Stimulated activated CD4-positive, alpha-beta T cell treated with anti-CD3 and anti-CD28 coated beads, Interleukin-1b, Interleukin-23, amount 100 ng/mL, for 4 hours (primary cell): ENCODE measurements at places on chromosomes 1 and 21.

DNA sequence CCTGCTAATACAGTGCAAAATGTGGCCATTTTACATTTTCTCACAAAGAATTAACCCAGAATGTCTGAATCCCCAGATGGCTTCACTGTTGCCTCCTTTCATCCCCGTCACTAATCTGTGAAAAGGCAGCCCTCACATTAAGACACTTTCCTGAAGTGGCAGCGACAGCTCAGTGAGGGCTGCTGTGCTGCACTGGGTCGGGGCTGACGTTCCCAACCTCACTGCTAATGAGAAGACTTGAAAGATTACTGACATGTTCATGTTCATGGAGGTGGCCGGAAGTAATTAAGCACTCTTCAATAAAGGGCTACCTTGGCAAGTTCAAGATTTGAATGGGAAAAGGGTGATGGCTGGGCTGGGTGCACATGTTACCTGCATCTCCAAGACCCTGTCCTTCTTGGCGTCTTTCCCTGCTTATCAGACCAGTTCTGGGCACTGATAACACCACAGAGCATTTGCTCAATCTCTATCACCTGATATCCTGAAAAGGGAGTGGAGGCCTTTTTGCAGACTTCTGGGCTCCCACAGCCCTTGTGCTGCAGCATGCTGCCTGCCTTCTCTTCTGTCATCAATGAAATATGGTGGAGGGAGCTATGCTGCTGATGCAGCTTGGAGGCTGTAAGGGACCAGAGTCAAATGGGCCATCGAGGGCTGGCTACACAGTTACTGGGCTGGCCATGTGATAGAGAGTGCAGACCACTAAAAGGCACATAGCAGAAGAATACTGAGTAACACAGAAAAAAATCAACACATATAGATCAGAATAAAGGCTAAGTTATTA is 383.5 kb downstream of the PCP4 start:
- no peak for DNase-seq

DNA sequence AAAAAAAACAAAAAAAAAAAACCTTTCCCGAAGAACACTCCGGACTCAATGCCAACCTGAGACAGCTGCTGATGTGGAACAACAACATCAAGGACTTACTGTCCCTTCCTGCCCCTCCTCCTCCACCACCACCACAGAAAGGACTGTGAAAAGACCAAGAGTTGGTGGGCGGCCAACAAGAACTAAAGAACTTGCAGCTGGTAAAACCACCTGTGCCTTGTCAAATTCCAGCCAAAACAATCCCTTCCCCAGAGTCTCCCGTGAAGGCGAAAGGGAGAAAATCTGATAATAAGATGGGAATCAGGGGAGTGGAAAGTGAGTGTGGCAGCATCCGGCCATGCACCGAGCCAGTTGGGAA is 88.9 kb downstream of the PROX1 start:
- DNase-seq: no peak

DNA sequence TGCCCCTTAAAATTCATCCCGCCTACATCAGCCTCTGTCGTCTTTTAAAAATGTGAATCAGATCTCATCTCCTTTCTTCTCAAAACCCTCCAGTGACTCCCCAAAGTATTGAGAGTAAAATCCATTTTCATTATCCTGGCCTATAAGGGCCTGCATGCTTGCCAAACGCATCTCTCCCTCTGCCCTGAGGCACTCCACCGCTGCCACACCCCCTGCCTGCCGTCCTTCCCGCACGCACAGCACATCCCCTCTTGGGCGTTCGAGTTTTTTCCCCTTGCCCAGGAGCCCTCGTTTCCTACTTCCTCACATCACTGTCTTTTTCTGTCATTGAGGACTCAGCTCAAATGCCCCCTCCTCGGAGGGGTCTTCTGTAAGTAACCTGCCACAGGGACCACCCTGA is 53.3 kb upstream of the MTR start:
- no peak for DNase-seq

DNA sequence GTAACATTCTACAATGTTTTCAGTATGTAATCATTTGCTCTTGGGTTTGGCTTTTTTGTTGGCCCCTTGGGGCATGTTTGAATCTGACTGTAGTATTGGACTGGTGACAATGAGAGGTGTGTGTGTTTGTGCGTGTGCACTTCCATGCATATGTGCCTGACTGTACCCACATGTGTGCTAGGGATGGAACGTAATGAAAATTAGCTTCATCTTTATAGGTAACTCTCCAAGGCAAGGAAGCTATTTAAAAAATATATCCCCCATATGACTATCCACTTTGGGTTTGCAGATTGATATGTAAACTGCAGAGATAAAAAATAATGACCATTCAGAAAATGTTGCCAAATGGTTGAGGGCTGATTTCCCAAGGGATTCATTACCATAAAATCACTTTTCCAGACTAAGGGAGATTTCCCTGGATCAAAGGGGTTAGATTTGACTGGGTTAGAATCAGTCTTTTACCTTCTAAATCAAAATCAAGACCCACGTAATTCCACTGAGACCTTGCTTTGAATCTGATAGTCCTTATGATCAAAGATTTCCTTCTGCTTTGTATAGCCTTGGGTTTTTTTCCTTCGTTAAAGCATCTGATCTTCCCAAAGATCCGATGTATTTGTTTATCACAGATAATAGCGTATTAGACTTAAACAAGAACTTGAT is 189.7 kb downstream of the CENPF start:
- DNase-seq: no peak

GRCh38 chr1:35854989-35855700 is 27.9 kb upstream of the AGO1 start:
- no peak for DNase-seq

- no peak for DNase-seq
Observed at GRCh38 chr1:237012788-237013383, 8.6 kb upstream of the MT1HL1 start.

DNA sequence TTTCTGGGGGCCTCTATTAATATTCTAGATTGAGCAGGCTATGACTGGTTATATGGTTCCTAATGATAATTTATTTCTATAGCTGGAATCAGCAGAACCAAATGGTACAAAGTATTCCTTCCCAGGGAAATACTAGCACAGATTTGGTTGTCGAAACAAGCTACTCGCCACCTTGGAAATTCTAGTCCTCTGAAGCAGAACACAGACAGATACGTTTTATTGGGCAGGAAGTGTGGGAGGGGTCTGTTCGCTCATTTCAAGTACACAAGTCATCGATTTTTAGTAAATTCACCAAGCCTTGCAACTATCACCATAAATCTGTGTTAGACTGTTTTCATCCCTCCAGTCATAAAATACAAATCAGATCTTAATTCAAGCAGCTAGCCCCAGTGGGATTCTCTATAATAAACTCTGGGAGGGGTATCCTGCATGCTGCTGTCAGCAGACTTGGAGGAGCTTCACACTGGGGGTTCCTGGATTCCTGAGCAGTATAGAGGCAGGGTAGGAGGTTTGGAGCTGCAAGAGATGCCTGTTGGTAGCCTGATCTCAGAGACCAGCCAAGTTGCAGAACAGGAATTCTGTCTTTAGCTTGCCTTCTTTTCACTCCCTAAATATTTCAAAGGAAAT is 9.8 kb upstream of the GPR137B start:
- no peak for DNase-seq

GRCh38 chr1:247184254-247184653 is 12.4 kb upstream of the ZNF124 start:
- no peak for DNase-seq

- no peak for DNase-seq
Observed at GRCh38 chr1:163401211-163401610, 79.5 kb downstream of the NUF2 start.

DNA sequence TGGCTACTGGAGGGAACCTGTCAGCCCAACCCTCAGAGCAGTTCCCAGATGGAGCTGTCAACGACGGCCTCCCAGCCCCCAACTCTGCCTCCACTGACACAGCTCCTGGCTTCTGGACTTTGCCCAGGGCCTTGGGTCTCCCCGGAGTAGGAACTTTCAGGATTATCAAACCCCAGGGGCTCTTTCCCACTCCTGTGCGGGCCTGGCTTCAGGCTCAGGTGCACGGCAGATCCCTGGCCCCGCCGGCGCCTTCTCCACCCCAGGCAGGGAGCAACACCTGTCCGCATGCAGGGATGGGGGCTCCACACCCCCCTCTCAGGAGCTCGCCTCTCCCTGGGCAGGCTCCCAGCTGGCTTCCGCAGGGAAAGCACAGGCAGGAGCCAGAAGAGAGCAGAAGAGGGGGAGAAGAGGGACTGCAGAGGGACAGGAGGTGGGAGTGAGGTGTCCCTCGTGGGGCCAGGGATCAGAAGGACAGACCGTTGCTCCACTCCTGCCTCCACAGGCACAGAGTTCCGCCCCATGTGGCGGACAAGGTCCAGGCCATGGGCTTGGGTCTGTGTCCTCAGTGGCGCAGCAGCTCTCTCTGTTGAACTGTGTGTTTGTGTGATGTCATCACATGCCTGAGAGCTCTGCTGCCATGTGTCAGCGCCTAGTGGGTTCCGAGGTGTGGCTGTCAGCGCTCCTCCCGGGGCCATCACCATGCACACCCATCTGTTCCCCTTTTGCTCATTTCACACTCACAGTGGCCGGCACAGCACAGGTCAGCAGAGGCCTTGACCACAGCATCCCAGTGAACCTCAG is 107.7 kb downstream of the PDE9A start:
- no peak for DNase-seq

GRCh38 chr1:145720556-145720877 is 1.2 kb downstream of the CD160 start:
- no peak for DNase-seq

DNA sequence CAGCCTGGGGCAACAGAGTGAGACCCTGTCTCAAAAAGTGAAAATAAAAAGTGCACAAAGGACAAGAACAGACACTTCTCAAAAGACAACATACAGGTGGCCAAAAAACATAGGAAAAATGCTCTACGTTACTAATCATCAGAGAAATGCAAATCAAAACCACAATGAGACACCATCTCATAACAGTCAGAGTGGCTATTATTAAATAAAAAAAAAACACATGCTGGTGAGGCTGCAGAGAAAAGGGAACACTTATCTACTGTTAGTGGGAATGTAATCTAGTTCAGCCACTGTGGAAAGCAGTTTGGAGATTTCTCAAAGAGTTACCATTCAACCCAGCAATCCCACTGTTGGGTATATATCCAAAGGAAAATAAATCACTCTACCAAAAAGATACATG is 173.2 kb downstream of the SMYD3 start:
- DNase-seq: no peak

GRCh38 chr1:157925419-157926166 is 67.9 kb upstream of the KIRREL1 start:
- DNase-seq: no peak

DNA sequence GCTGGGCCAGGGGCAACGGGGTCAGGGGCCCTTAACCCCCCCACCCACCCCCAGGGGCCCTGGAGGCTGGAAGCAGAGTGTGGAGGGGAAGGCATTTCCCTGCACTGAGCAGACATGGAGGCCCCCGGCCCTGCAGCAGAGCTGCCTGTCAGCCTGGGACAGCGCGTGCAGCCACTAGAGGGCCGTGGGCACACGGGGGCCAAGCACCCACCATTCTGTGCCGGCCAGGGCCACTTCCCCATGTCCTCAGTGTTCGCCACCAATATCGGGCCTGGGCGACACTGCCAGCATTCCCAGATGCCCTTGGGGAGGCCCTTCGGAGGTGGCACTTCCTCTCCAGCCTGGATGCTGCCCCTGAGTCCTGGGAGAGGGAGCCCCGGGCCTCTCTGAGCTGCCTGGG is 23.2 kb upstream of the ARHGEF16 start:
- no peak for DNase-seq

GRCh38 chr21:45748593-45748992 is 105.1 kb downstream of the PCBP3 start:
- no peak for DNase-seq

DNA sequence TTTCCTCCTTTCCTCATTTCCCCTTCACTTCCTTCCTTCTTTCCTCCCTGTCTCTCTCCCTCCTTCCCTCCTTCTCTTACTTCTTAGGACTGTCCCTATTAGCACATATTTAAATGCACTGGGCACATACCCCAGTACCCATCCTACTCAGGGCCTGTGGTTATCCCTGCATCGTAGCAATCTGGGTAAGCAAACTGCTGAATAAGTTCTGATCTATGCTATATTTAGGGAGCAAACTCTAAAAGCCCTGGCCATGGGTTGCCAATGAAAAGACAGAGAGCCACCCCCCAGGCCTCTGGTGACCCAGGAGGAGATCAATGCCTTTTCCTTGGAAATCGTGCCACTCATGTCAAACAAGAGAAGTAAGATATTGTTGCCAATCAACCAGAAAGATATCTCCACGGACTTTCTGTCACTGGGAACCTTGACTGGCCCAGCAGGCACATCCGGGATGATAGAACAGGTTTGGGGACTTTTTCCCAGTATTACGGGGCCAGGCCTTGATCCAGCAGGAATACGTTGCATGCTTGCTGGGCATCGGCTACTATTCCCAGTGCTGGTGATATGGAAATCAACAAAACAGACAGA is 5.4 kb downstream of the FAM3B start:
- no peak for DNase-seq

- DNase-seq: no peak
Observed at GRCh38 chr1:10502206-10502605, 27.5 kb downstream of the PEX14 start.

GRCh38 chr1:44591381-44591780 is 82.9 kb downstream of the TMEM53 start:
- DNase-seq: no peak

GRCh38 chr21:15682186-15682895 is 47.4 kb upstream of the USP25 start:
- DNase-seq: no peak

- no peak for DNase-seq
Observed at GRCh38 chr1:39646232-39647081, 7.0 kb upstream of the HEYL start.

- no peak for DNase-seq
Observed at GRCh38 chr1:174191349-174191862, 32.1 kb downstream of the RABGAP1L start.

- DNase-seq: no peak
Observed at GRCh38 chr1:226751703-226752102, 12.6 kb upstream of the ITPKB start.

- DNase-seq: no peak
Observed at GRCh38 chr1:155938220-155938627, 3.2 kb upstream of the RXFP4 start.

- DNase-seq: no peak
Observed at GRCh38 chr1:78918157-78918556, 88.4 kb downstream of the ADGRL4 start.

GRCh38 chr1:7331926-7332535 is 439.1 kb upstream of the VAMP3 start:
- DNase-seq: no peak

GRCh38 chr1:224524679-224525078 is 90.1 kb upstream of the WDR26 start:
- DNase-seq: no peak

- DNase-seq: no peak
Observed at GRCh38 chr1:178134061-178134460, 40.2 kb downstream of the RASAL2 start.
